ENCODE measurements at places on chromosomes 1 and 21. TPM values are rescaled to one million over a fixed set of nuclear protein-coding genes. Genes with fewer than 3 reads are reported as not detected.

Gene BRDT
- total RNA-seq: not detected

Gene BMP8A
- 1.5 TPM for total RNA-seq

- no peak for DNase-seq
Observed at GRCh38 chr21:36377391-36377842, 7.8 kb upstream of the CHAF1B start.

- DNase-seq: no peak
Observed at GRCh38 chr1:10237157-10237539, 26.8 kb downstream of the KIF1B start.

DNA sequence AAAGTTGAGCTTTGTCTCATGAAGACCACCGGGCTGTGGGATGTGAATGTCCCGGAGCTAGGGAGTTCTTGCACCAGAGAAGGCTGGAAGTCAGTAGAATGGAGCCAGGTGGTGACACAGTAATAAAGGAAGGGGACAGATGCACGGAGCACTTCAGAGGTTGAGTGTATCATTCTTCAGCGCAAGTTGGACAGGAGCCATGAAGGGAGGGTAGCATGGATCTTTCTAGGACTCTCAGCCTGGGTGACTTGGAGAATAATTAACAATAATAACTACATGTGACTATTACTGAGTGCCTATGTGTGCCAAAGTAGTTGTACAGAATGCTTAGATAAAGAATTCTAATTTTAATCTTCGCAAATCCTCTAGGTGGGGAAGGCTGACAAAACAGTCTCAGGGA lies 258.7 kb upstream of the AJAP1 start:
- DNase-seq: peak; percentile 10

- no peak for DNase-seq
Observed at GRCh38 chr1:219062161-219062560, 111.5 kb upstream of the LYPLAL1 start.

Gene OPTC
- total RNA-seq: not detected

- DNase-seq: no peak
Observed at GRCh38 chr1:186078245-186078644, 296.8 kb downstream of the TPR start.

DNA sequence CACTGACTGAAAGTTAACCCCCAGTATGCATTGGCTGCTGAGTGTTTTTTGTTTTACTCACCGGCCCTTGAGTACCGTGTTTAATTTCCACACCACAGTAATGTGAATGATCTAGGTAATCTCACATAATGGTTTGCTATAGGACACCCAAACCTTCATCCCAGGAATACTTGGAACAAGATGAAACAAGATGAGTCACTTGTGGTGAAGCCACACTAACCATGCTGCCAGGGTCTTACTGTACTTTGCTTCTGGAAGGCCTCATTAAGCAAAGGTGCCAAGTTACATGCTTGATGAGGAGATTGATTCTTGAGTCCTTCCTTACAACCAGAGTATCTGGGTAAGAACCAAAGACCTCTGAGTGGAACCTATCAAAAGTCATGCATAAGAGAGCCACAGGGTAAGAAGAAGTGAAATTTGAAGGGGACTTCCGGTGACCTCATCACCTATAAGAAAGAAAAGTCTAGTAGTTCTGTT lies 163.3 kb downstream of the NRIP1 start:
- DNase-seq: no peak

GRCh38 chr1:100266741-100267140 lies 725 bp downstream of the RTCA start:
- no peak for DNase-seq

GRCh38 chr1:156194300-156194652 lies 372 bp downstream of the SLC25A44 start:
- no peak for DNase-seq

DNA sequence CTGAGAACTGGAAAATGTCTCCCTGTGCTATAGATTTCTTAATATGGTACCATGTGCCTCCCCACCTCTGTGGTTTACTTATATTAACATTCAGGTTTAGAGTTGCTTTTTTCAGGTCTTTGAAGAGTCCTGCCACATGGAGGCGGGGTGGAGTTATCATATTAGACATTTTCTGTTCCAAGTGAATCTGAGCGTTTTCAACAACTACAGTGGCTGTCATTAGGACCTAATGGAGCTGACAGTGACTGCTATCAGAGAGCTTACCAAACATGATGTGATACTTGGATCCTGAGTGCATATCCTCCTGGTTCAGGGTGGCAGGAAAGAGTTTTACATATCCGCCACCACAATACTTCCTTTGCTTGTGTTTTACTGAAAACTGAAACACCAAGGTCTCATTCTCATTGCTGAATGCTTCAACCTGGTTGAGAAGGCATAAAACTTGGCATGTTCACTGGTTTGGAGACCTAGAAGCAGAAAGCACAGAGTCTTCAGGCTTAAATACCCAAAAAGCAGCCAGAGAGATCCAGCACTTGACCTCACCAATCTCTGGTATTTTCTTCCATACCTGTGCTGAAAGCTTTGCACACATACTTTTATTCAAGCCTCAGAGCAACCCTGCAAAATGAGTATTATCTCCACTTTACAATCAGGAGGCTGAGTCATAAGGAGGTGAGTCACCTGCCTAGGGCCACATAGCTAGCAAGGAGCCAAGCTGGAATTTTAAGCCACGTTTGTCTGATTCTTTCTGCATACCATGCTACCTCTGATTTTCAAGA lies 47.4 kb upstream of the OSBPL9 start:
- DNase-seq: no peak

- DNase-seq: no peak
Observed at GRCh38 chr1:26690157-26690556, 5.7 kb upstream of the ARID1A start.

Gene SPATA21
- total RNA-seq: not detected

GRCh38 chr1:212221801-212222200 lies 63.4 kb upstream of the PPP2R5A start:
- DNase-seq: no peak

GRCh38 chr1:101071470-101071891 lies 45.9 kb upstream of the DPH5 start:
- DNase-seq: no peak

DNA sequence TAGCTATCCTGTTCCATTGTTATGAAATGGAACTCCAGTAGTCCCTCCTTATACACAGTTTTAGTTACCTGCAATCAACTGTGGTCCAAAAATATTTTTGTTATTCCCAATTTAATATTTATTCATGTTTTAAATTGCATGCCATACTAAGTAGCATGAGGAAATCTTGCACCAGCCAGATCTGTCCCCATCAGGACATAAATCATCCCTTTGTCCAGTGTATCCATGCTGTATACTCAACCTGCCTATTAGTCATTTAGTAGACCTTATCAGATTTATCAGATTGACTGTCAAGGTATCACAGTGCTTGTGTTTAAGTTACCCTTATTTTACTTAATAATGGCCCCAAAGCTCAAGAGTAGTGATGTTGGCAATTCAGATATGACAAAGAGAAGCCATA lies 207.9 kb upstream of the DMRTA2 start:
- DNase-seq: no peak

Gene NUDT4B
- total RNA-seq: not detected

Gene AZIN2
- 5.8 TPM for total RNA-seq

- peak; percentile 51 for DNase-seq
Observed at GRCh38 chr1:12112711-12113161, 49.6 kb downstream of the TNFRSF8 start.

DNA sequence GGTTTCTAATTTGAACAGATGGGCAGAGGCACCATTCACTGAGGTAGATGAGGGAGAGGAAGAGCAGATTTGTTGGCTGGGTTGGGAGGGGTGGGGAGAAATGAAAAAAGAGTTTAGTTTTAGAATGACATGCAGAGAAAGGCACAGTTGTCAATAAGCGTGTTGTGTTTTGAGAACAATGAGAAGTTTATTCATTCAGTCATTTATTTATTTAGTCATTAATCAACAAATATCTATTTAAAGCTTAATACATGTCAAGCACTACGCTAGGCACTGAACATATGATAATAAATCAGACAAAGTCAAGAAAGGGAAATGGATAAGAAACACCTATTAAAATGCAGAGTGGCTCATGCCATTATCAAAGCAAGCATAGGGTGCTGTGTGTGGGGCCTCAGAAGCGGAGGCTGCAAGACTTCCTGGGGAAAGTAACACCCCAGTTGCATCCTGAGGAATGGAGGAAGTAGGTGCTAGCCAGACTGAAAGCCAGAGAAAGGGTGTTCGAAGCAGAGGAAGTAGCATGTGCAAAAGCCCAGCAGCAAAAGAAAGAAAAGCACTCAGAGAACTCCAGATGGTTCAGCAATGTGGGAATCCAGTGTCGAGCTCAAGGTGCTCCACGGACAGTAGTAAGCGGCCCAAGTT lies 114.1 kb downstream of the RNF220 start:
- no peak for DNase-seq

DNA sequence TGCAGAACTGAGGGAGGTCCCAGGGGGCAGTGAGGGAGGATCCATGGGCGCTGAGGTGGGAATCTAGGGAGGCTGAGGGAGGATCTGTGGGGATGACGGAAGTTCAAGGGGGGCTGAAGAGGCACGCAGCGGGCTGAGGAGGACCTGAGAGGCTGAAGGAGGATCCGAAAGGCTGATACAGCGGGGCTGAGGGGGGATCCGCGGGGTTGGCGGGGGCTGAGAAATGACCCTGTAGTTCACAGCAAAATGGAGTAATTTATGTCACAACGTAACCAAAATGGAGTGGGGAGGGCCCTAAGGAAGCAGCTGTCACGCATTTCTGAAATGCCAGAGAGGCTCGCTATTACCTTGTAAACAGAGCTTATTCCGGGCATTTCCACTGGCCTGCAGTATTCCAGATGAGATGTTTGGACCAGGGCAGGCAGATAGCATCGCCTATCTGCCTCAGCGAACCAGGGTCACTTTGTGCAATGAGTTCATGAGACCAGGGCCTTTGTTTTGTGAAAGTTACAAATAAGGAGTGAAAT lies 926 bp upstream of the MRPL55 start:
- no peak for DNase-seq

- DNase-seq: no peak
Observed at GRCh38 chr1:243598433-243598832, 251.6 kb downstream of the AKT3 start.

DNA sequence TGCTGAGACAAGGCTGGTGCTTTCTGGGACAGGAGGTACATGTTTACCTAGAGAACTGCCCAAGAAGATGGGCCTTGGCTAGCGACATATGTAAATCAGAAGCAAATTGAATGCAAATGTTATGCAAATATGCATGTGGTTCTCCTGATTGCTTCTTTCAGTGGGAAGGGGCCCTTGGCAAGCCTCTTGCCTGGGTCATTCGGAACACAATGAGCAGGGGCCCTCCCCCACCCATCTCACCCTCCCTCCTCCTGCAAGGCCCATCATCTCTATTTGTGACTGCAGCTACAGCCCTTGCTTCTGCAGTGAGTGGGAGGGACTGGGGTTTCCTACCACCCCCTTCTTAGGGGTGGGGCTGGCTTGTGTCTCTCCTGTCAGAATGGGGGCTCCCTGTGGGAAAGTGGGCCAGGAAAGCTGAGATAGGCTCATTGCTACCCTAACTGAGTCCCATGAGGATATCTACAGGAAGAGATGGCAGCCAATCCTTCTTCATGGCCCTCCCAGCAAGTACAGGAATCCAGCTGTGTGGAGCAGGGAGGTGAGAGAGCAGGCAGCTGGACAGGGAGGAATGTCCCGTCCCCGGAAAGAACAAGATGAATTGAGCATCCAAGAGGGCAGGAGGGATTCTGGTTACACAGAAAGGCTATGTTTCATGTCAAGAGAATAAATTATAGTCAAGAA lies 31.0 kb downstream of the FOXD2 start:
- DNase-seq: no peak

- no peak for DNase-seq
Observed at GRCh38 chr21:39084073-39084472, 99.2 kb downstream of the PSMG1 start.

DNA sequence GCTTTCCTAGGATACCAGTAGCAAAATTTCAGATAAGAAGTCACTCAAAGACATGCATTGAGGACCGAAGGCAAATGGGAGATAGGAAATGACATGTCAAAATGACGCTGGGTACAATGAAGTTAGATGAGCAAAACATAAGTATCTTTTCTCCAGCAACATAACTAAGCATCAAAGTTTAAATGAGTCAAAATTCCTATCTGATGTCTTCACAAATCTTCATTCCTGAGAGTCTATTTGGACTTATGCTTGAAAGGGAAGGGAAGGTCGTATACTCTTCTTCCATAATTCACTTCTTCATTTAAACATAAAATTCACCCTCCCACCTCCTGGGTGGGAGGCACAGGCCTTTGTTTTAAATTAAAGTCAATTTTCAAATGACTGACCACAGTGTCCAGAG lies 4.1 kb upstream of the TMEM81 start:
- DNase-seq: no peak

Gene OR2AK2
- total RNA-seq: not detected

GRCh38 chr21:37232274-37233018 lies 34.7 kb downstream of the VPS26C start:
- no peak for DNase-seq

Gene C1orf56
- 8.9 TPM for total RNA-seq

- peak; percentile 80 for DNase-seq
Observed at GRCh38 chr1:89483010-89483756, 41.4 kb upstream of the LRRC8B start.

Gene HOOK1
- 0.67 TPM for total RNA-seq

- peak; percentile 61 for DNase-seq
Observed at GRCh38 chr1:247378334-247379073, 37.5 kb upstream of the NLRP3 start.

GRCh38 chr1:228141226-228142044 lies 1.4 kb downstream of the GUK1 start:
- no peak for DNase-seq

DNA sequence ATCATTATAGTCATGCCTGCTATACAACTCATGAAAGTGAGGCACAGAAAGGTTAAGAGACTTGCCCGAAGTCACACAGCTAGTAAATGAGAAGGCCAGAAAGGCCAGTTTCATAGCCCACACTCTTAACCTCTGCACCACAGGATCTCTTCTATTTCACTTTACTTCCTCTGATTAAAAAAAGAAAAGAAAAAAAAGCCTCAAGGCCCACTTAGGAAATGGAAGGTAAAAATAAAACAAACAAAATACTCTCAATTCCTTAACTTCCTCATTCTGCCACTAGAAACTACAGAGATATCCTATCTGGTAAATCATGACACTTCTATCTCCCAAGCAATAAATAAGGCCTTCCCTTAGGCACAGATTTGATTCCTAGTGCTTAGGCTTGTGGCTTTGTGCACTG lies 7.6 kb upstream of the ENAH start:
- DNase-seq: no peak

Gene KRTAP8-1
- total RNA-seq: not detected

DNA sequence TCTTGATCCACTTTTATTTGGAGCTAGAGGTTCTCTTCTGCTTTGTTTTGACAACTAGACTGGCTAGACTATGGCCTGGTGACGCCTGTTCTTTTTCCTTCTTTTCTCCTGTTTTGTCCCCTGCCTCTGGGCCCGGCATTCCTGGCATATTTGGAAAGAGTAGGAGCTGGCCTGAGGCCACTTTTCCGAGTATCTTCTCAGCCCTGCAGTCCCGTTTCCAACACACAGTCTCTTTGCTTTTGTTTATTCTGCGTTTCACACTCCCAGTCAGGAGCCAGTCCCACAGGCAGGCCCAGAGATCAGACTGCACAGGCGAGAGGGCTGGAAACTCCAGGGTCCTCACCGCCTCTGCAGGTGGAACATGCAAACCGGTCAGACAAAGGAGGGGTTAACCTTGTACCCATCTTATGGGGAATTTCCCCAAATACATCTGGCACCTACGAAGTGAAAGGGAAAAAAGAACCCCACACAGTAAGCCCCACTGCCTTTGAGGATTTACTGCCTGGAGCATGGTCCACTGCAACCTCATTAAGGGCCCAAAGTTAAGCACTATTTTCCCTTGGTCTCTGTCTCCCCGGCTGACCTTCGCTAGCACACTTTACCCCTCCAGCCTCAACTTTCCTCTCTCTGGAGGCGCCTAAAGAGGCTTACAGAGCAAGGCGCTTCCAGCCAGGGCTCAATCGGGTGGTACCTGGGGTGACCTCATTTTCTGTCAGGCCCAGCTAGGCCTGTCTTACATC lies 141.1 kb downstream of the TOMM20 start:
- no peak for DNase-seq

Gene APH1A
- total RNA-seq: 57.3 TPM

All from cardiac septum (tissue), 1 donor.